ENCODE measurements at places on chromosomes 5 and 9.

DNA sequence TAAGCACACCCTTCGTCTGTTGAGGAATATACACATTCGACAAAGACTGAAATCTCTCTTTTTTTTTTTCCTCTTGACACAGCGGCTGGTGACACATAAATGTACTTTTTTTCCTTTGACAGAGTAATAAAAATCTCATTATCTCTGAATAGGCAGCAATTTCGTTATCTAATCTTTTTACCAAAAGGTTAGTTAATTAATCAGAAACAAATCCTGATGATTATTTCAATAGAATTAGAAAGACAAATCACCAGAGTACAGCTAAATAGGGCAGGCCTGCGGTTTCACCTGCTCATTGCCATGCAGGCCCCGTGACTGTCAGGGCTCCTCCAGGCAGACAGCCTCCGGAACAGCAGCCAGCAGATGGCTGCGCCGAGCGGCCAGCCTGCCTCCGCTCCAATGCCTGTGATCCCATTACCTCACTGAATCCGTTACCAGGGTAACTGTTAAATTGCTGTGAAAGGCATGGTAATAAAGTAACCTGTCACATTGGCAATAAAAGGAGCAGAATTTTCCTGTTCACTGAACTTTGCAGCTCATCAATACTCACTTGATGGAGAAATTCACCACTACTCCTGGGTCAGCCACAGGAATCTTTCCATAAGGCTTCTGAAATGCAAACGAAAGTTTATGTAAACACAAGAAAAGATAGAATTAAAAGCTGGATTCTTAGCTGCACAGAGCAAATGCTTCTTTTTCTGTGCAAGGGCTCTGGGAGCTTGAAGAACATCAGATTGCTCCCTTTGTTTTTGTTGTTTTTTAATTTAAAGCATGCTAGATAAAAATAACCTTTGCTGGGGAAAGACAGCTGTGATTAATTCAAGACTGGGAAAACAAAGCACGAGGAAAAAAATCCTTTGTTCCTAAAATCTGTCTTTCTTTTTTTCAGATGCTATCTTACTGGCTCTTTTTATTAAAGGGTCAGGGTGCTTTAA, 666.4 kb upstream of the ZNF608 start:
- no peak for DNase-seq

GRCh38 chr9:89444274-89444673, 53.6 kb downstream of the SEMA4D start:
- DNase-seq, result peak; percentile 72

DNA sequence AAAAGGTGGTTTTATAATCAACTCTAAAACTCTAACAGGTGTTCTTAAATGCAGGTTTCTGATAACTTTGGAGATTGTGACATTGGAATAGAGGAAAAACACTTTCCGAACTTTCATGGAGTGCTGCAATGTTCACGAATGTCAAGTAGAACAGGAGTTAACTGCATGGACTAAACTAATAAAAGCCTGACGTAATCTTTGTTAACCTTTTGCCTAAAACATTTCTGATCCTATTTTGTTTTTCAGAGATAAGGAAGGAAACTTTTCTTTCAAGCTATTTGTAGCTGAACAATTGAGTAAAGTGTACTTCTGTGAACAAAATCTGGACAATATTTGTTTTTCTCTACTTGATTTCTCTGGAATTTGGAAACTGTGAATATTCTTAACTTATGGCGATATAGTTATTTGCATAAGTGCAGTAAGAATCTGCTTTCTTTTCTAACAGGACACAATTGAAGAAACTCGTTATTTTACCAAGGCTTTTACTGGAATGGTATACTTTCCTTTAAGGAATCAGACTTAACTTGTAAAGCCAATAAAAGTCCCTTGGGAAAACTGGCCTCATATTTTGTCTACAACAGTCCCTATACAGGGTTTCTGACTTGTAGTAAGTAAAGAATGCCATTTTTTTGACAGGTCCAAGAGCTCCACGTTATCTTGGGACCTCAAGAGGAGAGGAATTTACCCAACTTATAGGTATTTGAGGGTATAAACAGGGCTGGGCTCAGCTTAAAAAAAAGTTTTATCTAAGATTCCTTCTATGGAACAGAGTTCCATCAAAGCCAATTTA, 154.7 kb downstream of the NXNL2 start:
- DNase-seq, result no peak

DNA sequence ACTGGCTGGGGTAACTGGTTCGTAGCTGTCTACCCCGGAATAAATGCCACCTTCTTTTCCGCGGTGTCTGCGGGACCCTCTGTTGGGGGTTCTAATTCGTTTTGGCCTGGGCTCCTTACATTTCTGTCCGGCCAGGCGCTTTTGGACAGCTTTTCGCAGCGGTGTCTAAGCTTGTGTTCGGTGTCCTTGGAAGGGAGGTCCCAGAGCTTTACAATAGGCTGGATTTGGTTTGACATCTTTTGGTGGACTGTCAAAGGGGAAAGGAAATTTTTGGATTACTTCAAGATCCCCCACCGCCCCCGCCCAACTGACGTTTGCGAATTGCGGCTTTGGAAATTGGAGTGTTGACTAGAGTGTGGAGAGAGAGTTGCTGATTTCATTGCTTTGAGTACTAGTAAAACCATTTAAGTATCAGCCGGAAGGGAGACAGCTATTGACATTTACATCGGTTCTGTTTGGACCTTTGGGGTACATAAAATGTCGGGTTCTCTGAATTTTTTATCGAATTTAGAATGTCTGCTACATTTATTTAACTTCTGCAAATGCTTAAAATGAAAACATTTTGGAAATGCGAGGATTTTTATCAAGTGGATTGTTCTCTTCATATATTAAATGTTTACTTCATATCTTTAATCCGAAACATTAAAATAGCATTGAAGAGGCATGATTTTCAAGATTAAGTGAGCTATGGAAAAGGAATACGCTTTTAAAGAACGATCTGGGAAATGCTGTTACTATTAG, 4.7 kb upstream of the PURA start:
- DNase-seq, result peak; percentile 19

DNA sequence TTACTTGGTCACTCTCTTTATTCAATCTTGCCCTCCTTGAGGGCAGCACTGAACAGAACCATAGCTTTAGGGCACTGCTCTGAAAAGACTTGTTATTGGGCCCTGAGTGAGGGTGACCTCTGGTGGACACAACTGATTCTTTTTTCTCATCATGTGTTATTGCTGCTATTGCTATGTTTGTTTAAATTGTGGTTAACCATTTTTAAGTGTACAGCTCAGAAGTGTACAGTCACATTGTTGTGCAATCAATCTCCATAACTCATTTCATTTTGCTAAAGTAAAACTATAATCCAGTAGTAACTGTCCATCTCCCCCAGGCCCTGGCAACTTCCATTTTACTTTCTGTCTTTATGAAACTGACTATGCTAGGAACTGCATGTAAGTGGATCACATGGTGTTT, 351.1 kb upstream of the RIOK2 start:
- DNase-seq, result no peak
